Activated CD4-positive, alpha-beta memory T cell treated with anti-CD3 and anti-CD28 coated beads, Interleukin-2, amount 10 ng/mL, durations not matched to agents 7 days and 5 days (primary cell): ENCODE measurements at places on chromosomes 12 and 14. TPM values are rescaled to one million over a fixed set of nuclear protein-coding genes. Genes with fewer than 3 reads are reported as not detected.

Gene KLHDC1
- total RNA-seq, result 2.4 TPM

Gene RIMBP2
- total RNA-seq, result not detected

Gene TSHR
- 1.6 TPM for total RNA-seq

Gene PTMS
- 47.0 TPM for total RNA-seq

Gene TCL1A
- not detected for total RNA-seq

Gene BBOF1
- 0.50 TPM for total RNA-seq

Gene PTGDR
- 0.25 TPM for total RNA-seq

Gene ZDHHC22
- not detected for total RNA-seq

Gene SLC6A12
- not detected for total RNA-seq

DNA sequence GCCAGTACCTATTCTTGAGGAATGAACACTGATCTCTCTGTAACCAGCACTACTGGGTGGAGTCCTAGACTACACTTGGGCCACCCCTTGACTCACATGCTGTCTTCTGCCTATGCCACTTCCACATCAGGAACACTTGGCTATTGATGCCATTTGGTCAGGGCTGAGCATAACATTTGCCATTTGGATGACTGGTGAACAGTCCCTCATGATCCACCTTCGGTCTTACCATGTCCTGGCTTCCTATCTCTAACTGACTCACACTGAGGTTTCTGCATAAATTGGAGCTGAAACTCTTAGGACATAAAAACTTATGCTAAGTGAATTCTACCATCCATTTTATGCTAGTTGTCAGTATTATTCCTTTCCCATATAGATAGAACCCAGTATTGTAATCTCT, 91.7 kb upstream of the PELI2 start:
- DNase-seq, result no peak
- no peak overlapping the region for H3K27ac ChIP-seq
- no peak overlapping the region for H3K4me3 ChIP-seq
- H3K4me1 ChIP-seq, result no peaks in the 10 kb centered on the region

GRCh38 chr12:62971769-62972525, 37.0 kb upstream of the PPM1H start:
- no peak for DNase-seq
- no peaks in the 10 kb centered on the region for H3K36me3 ChIP-seq
- no peak overlapping the region for H3K27ac ChIP-seq
- H3K4me3 ChIP-seq, result no peak overlapping the region
- peaks cover 2% of the 10 kb centered on the region for H3K27me3 ChIP-seq

DNA sequence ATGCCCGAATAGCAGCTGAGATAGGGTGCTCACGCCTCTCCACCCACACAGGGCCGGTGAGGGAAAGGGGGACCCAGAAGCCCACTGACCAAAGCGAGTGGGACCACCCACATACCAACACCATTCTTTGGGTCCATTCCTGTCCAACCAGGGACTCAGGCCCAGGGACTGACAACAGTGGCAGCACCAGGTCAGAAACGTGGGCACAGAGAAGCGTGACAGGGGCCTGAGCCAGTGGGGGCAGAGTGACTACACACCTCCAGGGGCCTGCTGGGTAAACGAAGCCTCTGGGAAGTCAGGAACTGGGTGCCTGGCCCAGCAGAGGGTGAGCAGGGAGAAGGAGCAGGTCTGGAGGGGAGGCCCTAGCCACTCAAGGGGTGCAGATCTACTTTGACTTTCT, 13.7 kb downstream of the SPRYD3 start:
- no peaks in the 10 kb centered on the region for H3K27me3 ChIP-seq
- no peak overlapping the region for H3K27ac ChIP-seq
- no peak overlapping the region for H3K4me3 ChIP-seq
- peaks cover 32% of the 10 kb centered on the region for H3K36me3 ChIP-seq
- no peak for DNase-seq
- H3K4me1 ChIP-seq, result peaks cover 9% of the 10 kb centered on the region

- no peak overlapping the region for H3K27ac ChIP-seq
- no peaks in the 10 kb centered on the region for H3K27me3 ChIP-seq
- no peak for DNase-seq
- no peak overlapping the region for H3K4me3 ChIP-seq
- H3K4me1 ChIP-seq, result no peaks in the 10 kb centered on the region
- no peaks in the 10 kb centered on the region for H3K36me3 ChIP-seq
These were observed 163.2 kb downstream of the DYRK2 start for GRCh38 chr12:67811437-67812361.

DNA sequence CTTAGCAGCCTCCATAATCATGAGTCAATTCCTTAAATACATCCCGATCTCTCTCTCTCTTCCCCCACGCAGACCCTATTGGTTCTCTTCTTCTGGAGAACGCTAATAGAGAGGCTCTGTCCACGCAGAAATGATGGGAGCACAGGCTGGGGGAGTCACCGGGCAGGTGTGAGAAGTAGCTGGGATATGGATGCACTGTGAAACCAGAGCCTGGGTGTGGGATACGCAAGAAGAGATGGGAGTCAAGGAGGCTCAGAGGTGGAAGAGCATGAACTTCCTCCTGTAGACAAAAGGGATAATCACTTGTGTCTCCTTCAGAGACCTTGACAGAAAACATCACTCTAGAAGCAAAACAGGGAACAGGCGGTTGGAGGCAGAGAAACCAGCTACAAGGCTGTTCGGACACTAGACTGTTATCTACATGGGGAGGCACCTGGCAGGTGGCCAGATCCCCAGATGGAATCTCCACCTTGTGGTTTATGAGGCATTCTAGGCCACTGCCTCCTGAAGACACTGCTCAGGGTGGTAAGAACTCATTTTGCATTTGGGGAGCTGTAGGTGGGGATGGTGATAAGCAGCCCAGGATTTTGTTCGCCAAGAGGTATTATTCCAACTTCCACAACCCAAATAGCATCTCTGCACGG, 7.2 kb upstream of the SELPLG start:
- H3K4me1 ChIP-seq, result peaks cover 45% of the 10 kb centered on the region
- no peak overlapping the region for H3K4me3 ChIP-seq
- H3K27me3 ChIP-seq, result no peaks in the 10 kb centered on the region
- no peak overlapping the region for H3K27ac ChIP-seq

- H3K4me3 ChIP-seq, result no peak overlapping the region
- H3K27me3 ChIP-seq, result no peaks in the 10 kb centered on the region
- peaks cover 15% of the 10 kb centered on the region for H3K4me1 ChIP-seq
- no peak for DNase-seq
- peak overlapping the region; percentile 33 for H3K27ac ChIP-seq
These were observed 291.9 kb downstream of the FUT8 start for GRCh38 chr14:65704437-65704836.

DNA sequence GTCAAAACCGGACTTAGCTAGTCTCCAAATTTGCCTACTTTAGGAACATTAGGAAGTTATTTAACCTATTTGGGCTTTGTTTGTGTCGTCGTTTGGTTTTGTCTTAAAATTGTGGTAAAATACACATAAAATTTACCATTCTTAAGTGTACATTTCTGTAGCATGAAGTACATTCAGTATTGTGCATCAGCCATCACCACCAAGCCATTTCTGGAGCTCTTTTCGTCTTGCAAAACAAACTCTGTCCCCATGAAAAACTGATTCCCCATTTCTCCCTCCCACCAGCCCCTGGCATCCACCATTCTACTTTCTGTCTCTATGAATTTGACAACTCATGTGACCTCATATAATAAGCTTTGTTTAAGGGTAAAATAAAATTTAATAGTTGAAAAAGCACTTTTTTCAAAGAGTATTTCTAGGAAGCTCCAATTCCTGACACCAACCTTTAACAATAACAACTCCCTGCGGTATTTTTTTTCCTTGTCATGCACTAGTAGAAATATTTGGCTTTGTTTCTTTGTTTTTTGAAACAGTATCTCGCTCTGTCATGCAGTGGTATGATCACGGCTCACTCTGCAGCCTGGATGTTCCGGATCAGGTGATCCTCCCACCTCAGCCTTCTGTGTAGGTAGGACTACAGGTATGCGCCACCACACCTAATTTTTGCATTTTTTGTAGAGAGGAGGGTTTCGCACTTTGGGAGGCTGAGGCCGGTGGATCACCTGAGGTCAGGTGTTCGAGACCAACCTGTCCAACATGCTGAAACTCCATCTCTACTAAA, 3.6 kb upstream of the UBC start:
- DNase-seq, result no peak
- peaks cover 87% of the 10 kb centered on the region for H3K4me1 ChIP-seq
- H3K27me3 ChIP-seq, result no peaks in the 10 kb centered on the region
- H3K36me3 ChIP-seq, result peaks cover 20% of the 10 kb centered on the region
- H3K27ac ChIP-seq, result peak overlapping the region; percentile 99
- H3K4me3 ChIP-seq, result peak overlapping the region; percentile 100

GRCh38 chr12:103676893-103677292, 89.8 kb downstream of the STAB2 start:
- DNase-seq, result no peak
- no peak overlapping the region for H3K4me3 ChIP-seq
- no peak overlapping the region for H3K27ac ChIP-seq
- H3K36me3 ChIP-seq, result no peaks in the 10 kb centered on the region
- peaks cover 2% of the 10 kb centered on the region for H3K27me3 ChIP-seq

GRCh38 chr14:40847480-40847879, 759.2 kb upstream of the LRFN5 start:
- H3K27ac ChIP-seq, result no peak overlapping the region
- no peaks in the 10 kb centered on the region for H3K36me3 ChIP-seq
- no peaks in the 10 kb centered on the region for H3K4me1 ChIP-seq
- no peak overlapping the region for H3K4me3 ChIP-seq
- no peak for DNase-seq
- H3K27me3 ChIP-seq, result no peaks in the 10 kb centered on the region

DNA sequence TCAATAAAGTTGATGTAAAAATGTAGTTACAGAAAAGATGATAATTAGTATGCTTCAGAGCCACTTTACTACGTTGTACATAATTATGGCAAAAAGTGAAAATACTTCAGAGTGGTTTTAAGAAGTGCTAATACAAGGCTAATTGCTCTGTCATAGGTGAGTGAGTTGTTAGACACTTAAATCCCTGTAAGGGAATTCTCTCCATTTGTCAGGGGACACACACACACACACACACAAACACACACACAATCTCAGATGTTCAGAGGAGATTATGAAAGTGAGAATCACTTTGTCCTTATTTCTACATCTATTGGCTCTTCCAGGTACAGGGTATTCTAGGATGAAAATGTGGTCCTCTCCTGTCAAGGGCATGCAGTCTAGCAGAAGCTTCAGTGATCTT, 208.3 kb upstream of the PELI2 start:
- DNase-seq, result no peak
- H3K27ac ChIP-seq, result no peak overlapping the region
- peaks cover 8% of the 10 kb centered on the region for H3K27me3 ChIP-seq
- no peak overlapping the region for H3K4me3 ChIP-seq
- H3K4me1 ChIP-seq, result no peaks in the 10 kb centered on the region

DNA sequence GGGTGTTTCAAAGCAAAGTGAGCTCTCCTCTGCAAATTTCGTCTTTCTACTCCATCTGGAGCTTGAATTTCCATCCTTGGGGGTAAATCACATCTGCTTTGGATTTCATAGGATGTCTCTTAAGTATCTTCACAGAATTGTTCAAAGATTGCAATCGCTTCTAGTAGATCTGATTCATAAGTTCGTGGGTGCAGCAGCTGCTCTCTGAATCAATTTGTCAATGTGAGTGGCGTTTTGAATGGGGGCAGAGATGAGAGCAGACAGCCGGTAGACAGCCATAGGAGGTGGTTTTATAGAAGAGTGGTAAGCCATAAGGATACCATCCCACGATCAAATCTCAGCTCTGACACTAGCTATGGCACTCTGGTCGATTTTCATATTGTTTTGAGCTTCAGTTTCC, 146.0 kb upstream of the RPH3A start:
- no peak overlapping the region for H3K27ac ChIP-seq
- no peak for DNase-seq
- no peak overlapping the region for H3K4me3 ChIP-seq
- H3K27me3 ChIP-seq, result peaks cover 11% of the 10 kb centered on the region
- no peaks in the 10 kb centered on the region for H3K36me3 ChIP-seq

GRCh38 chr14:100362311-100362927, 39.3 kb downstream of the SLC25A47 start:
- H3K27ac ChIP-seq, result no peak overlapping the region
- H3K4me3 ChIP-seq, result no peak overlapping the region
- H3K36me3 ChIP-seq, result peaks cover 87% of the 10 kb centered on the region
- peaks cover 70% of the 10 kb centered on the region for H3K4me1 ChIP-seq
- H3K27me3 ChIP-seq, result no peaks in the 10 kb centered on the region

DNA sequence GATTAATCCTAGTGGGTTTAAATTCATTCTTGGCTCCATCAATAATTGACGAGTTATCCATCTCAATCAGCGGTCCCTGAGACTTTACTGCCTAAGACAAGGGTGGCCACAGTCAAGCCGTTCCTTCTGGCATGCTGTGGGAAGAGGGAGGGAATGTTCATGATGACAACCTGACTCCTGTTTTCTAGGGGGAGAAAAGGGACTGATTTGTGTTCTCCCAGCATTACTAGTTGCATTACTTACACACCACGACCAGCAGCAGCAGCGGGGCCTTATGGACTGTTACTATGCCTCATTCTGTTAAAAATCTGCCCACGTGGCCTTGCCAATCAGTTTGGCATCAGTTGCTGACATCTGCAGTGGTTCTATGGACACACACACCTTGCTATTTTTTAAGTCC, 29.9 kb downstream of the PLEKHG7 start:
- H3K4me3 ChIP-seq, result no peak overlapping the region
- no peak for DNase-seq
- no peaks in the 10 kb centered on the region for H3K36me3 ChIP-seq
- no peak overlapping the region for H3K27ac ChIP-seq

DNA sequence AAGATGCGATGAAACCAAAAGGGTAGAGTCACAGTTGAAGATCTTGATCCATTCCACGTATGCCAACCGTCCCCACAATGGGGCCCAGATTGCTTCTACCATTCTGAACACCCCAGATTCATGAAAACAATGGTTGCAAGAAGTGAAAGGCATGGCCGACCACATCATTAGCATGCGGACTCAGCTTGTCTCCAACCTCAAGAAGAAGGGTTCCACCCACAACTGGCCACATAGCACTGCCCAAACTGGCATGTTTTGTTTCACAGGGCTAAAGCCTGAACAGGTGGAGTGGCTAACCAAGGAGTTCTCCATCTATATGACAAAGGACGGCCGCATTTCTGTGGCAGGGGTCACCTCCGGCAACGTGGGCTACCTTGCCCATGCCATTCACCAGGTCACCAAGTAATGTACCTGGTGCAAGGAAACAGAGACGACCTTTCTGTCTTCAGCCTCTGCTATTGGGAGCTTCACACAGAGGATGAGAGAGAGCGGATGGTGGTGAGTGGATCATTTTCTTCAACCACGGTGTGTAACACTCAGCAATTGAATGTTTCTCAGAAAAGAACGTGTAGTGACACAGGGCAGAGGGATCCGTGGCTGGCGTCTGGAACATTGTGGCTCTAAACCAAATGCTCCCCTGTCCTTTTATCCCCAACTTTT, 26.8 kb upstream of the CLEC2D start:
- H3K27me3 ChIP-seq, result no peaks in the 10 kb centered on the region
- no peak overlapping the region for H3K4me3 ChIP-seq
- DNase-seq, result no peak
- peaks cover 51% of the 10 kb centered on the region for H3K36me3 ChIP-seq
- peak overlapping the region; percentile 45 for H3K27ac ChIP-seq
- peaks cover 57% of the 10 kb centered on the region for H3K4me1 ChIP-seq

GRCh38 chr12:76010732-76011458, 20.7 kb downstream of the PHLDA1 start:
- H3K36me3 ChIP-seq, result peaks cover 3% of the 10 kb centered on the region
- DNase-seq, result no peak
- H3K27ac ChIP-seq, result no peak overlapping the region
- peaks cover 4% of the 10 kb centered on the region for H3K27me3 ChIP-seq

- H3K27ac ChIP-seq, result no peak overlapping the region
- peak; percentile 7 for DNase-seq
- no peaks in the 10 kb centered on the region for H3K27me3 ChIP-seq
- H3K4me3 ChIP-seq, result no peak overlapping the region
These were observed 206.6 kb upstream of the RTL1 start for GRCh38 chr14:101109981-101110728.
